Caudate nucleus (tissue), 63 donors: ENCODE measurements at places on chromosomes 1 and 21.

- DNase-seq, result no peak
Measured at GRCh38 chr1:244971552-244972216, 107.3 kb upstream of the HNRNPU start.

DNA sequence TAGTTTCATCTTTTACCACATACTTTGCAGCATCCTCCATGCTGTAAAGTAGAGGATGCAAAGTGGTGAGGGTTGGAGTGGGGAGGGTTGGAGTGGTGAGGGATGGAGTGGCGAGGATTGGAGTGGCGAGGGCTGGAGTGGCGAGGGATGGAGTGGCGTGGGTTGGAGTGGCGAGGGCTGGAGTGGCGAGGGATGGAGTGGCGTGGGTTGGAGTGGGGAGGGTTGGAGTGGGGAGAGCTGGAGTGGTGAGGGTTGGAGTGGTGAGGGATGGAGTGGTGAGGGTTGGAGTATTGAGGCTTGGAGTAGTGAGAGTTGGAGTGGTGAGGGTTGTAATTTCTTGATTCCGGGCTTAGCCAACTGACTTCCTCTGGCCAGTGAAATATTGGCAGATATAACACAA lies 618.3 kb downstream of the MRPL39 start:
- no peak for DNase-seq

DNA sequence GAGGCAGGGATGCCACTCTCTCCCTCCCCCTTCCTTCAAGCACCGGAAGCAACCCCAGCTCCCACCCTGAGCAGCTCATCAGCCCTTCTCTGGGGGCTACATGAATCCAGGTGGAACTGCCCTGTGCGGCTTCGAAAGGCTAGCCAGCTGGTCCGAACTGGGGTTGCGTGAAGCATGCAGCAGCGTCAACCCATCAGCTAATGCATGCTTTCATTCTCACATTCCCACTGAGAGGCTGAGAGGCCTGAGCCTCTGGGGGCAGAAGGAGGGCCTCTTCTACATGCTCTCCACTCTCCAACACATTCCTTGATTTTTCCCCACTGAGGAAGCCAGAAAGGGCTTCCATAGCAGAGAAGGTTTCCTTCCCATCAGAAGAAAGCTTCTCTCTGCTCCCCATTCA lies 5.6 kb downstream of the RXRG start:
- DNase-seq, result no peak

DNA sequence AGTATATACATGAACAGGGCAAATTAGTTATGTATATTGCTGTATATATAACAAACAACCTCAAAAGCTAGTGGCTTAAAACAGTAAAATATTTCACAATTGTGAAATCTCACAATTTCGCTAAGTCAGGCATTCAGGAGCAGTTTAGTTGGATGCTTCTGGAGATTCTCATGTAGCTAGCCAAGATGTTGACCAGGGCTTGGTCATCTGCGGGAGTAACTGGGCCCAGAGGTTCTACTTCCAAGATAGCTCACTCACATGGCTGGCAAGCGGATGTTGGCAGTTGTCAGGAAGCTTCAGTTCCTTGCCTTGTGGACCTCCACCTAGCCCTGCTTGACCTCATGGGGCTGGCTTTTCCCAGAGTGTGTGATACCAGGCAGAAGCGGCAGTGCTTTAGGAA lies 95.6 kb downstream of the TTC3 start:
- no peak for DNase-seq

DNA sequence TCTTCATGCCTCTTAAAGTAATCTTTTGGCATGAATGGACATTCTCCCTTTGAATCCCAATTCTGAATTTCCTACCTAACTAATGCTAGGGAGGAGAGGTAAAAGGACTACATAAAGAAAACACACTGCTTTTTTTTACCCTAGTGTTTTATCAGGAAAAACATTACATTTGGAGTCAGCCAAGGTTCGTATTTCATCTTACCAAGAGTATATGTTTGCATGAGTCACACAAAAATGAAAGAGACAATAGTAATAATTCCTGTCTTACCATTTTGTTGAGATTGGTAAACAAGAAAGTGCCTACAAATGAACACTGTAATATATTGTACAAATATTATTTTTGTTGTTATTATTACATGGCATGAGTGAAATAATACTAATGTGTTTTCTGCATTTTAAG lies 112.9 kb upstream of the WARS2 start:
- no peak for DNase-seq

- no peak for DNase-seq
Measured at GRCh38 chr1:232590744-232591082, 39.2 kb downstream of the SIPA1L2 start.

- DNase-seq, result no peak
Measured at GRCh38 chr1:220300442-220301121, 28.3 kb upstream of the RAB3GAP2 start.

DNA sequence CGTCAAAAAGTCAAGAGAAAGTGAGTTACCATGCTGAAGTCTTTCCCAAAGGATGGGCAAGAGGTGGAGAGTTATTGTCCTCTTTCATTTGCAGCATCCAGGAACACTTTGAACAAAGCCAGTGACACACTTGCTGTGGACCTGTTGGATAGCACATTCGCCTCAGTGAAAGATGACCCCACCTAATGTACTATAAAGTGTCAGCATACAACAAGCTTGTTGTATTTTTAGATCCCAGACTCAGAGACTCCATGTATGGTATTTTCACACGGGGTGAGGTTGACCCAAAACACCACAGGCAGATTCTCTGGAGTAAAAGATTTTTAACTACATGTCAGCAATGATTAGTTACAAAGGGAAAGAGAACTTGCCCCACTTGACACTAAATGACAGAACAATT lies 273.8 kb downstream of the PTBP2 start:
- DNase-seq, result no peak

DNA sequence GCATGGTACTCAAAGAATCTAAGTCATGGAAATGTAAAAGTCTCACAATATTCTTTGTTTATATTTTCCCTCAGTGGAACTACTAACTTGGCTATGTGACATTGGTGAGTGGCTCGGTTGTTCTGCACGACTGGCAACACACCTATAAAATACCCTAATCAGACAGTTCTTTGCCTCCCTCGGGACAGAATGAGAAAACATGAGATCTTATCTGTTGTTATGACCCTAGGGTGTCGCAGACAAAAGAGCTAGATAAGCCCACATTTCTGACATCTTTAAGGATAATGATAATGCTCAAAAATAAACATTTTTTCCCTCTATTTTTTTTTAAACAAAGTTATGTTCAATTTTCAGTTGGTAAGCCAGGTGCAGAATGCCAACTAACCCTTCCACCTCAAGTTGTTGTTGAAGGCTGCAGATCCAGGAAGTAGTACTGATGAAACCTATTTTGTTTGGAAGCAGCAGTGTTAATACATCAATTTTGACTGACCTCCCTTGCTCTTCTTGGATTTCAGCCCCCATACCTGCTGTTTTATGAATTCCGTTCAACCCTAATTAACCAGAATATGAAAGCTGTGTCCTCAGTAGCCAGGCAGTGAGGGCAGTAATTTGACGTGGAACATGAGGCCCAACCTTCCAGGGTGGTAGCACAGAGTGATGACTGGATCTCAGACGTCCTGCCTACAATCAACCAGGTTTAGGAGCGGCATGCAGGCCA lies 108.7 kb upstream of the DUSP10 start:
- DNase-seq, result no peak

- no peak for DNase-seq
Measured at GRCh38 chr1:156379420-156380165, 10.6 kb downstream of the RHBG start.

DNA sequence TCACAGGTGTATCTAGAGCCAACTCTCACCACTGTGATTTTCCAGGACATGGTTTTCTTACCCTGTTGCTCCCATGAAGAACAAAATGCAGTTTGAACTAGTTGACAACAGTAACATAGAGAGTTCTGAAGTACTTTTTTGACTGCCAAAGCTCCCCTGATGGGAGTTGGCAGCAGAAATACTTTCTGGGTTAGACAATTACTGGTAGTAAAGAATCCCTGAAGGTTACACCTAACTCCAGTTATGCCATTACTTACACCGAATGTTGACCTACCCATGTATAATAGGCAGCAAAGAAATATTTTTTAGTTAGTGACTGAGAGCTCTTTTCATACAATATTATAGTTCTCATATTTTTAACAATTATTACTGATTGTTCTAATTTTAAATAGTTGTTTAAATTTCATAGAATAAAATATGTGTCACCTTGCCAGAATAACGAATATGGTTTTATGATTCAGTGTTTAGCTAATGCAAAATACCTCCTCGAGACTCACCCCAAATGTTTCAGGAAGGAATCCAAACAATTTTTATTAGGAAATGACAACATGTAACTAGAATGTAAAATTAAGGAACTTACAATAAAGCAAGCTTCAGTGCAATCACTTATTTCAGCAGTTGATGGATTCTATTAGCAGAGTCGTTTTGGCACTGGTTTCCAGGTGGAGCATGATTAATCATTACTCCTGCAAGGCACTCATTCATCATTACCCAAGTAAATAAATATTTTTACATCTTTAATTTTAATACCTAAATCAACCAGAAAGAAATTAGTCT lies 237.6 kb downstream of the MRPL39 start:
- no peak for DNase-seq

DNA sequence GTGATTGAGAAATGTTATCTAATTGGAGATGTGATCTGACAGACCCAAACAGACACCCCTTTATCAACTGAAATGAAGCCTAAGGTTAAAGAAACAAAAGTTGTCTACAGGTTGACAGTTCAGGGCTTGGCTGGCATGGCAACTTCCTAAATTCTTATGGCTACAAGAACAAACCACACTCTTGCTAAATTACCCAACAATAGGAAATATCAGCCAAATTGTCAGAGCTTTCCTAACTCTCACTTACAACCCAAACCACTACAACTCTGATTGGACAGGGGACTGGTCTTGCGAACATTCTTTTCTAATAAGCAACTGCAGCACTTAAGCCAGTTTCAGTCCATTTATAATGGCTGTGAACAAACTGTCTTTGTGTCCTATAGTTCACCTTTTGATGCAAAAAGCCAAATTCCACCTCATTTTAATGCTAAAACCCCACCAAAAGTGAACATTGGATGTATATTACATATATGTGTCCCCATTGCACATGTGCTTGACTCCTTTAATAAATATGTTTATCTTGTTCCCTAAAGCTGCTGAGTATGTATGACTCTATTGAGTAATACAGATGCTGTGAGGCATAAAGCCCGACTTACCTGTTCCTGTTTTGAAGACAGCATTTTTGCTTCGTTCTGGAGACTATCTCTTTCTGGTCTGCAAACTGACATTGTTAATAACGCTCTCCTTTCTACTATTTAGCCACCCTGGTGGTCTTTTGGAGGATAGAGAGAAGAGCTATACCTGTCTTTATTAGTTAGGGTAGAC lies 101.3 kb upstream of the HMCN1 start:
- no peak for DNase-seq

DNA sequence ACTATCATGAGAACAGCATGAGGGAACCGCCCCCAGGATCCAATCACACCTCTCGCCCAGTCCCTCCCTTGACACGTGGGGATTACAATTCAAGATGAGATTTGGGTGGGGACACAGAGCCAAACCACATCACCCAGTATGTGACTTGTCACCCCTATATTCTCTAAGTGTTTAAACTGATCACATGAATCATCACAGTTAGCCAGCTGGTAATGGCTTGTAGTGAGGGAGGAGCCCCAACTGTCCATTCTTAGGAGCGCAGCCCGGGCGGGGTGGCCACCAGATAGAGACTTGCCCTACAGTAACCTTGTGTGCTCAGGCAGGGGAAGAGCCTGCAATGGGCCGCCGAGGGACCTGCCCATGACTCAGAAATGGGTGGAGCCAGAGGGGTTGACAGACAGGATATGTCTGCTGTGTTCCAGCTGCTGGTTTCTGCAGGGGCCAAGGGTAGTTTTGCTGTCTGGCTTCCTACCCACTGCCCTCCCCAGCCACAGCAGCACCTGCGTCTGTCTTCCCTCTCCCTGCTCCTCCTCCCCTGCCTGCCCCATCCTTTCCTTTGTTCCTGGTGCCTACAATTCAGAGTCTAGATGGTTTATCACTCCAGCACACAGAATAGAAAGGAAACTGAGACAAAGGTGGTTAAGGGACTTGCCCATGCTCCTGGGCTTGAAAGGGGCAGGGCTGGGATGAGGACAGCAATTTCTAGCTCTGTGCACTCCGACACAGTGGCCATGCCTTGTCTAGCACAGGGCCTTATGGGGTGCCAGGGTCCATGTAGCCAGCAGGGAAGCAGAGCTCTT lies 9.2 kb downstream of the ABCG1 start:
- DNase-seq, result no peak

- no peak for DNase-seq
Measured at GRCh38 chr1:198024782-198025181, 107.6 kb downstream of the LHX9 start.

DNA sequence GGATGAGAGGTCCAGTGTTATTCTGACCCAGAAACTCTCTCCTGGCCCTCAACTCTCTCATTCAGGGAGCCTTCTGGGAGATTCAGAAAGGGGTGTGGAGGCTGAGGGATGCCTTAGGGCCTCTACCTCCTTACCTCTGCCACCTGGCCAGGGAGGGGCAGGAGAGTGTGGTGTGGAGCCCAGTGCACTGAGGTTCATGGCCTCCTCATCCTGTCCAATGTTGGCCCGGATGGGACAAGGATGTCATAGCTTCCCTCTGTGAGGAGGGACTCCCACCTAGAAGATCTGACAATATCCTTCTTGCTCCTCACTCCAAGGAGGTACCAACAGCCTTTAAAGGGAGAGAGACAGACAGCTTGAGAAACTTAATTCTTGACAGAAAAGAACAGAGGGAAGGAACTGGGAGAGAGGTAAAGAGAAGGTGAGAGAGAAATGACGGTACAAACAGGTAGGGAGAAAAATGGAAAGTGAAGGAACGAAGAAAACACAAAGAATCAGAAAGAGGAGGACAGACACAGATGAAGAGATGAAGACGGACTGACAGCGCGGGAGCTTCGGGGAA lies 779 bp downstream of the BEND5 start:
- no peak for DNase-seq

DNA sequence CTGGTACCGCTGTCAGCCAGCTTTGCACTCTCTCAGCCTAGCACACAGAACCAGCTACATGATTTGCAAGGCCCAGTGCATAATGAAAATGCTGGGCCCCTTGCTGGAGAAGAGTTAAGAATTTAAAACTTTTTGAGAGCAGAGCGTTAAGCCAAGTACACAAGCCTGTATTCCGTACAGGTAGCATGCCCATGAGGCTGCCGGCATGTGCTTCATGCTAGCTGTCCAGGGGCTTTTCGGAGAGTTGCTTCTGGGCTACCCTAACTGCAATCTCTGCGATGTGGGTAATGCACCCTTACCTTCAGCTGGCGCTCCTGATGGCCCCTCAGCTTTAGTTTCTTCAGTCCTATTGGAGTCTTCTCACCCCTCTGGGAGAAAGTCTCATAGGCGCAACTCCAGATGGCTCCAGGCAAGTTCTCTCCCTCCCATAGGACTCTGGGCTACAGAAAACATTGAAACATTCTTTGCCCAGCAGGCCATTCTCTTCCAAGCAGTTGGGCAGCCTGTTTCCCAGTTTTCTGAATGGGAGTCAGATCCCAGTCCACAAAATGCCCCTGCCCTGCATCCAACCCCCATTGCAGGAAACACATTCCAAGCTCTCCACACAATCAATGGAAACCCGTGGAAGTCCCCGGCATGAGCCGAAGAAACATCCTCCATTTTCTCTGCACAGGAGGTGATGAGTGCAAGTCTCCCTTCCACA lies 5.7 kb upstream of the AKT3 start:
- no peak for DNase-seq
